ENCODE measurements at places on chromosomes 7 and 10. TPM values are rescaled to one million over a fixed set of nuclear protein-coding genes. Genes with fewer than 3 reads are reported as not detected.
A peak's percentile ranks its signal among the peaks of the same experiment; 100 is the strongest.

DNA sequence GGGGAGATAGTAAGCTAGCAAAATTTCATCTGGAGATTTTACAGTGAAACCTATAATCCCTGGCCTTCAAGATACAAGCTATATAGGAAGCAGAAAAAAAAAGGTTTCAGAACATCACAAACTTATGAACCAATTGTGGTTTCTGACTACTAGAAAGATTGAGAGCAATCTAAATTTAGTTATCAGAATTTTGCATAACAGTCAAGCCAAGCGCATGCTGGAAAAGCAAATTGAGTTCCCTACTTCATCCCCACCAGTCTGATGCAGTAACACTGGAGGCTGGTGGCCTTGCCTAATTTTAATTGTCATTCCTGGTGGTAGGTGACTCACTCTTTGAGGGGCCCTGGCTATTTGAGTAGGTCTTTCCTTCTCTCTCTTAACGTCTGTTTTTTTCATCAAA, 46.3 kb upstream of the ELMO1 start:
- DNase-seq: no peak

DNA sequence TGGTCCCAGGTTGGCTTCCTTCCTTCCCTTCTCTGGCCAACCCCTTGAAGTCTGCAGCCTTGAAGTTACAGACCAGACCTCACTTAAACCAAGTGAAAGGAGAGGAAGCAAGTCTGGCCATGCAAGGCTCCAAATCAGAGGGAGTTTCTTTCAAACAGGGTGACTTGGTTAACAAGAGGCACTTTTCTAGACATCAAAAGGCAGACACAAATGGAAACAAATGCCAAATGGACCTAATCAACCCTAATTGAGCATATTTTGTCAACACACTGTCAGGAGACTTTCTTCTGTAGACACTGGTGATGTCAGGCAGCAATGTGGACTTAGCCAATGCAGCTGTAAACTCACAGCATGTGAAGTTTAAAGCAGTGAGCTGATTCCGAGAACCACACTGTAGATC, 282.7 kb upstream of the FZD8 start:
- DNase-seq: peak; percentile 56

The ANKRD30A gene
- polyA plus RNA-seq: not detected

GRCh38 chr7:44978511-44979366, at the start of gene MYO1G:
Gene MYO1G, minus strand, starts transcription at chr7:44979015. Its CDS starts 54 bp downstream, at chr7:44978961.
- DNase-seq: no peak

GRCh38 chr10:71769279-71769823, 4.0 kb downstream of the VSIR start:
- DNase-seq: no peak

- no peak for DNase-seq
Measured at GRCh38 chr7:90568213-90568612, 27.9 kb upstream of the CDK14 start.

The ASNS gene
- polyA plus RNA-seq: 10.8 TPM

GRCh38 chr7:2956076-2956475, 87.6 kb downstream of the CARD11 start:
- DNase-seq: no peak

- no peak for DNase-seq
Measured at GRCh38 chr10:5584895-5585516, 60.2 kb downstream of the CALML3 start.

GRCh38 chr7:142603870-142604448, 145.3 kb upstream of the PRSS1 start:
- peak; percentile 56 for DNase-seq

The BHLHA15 gene
- polyA plus RNA-seq: 0.35 TPM

DNA sequence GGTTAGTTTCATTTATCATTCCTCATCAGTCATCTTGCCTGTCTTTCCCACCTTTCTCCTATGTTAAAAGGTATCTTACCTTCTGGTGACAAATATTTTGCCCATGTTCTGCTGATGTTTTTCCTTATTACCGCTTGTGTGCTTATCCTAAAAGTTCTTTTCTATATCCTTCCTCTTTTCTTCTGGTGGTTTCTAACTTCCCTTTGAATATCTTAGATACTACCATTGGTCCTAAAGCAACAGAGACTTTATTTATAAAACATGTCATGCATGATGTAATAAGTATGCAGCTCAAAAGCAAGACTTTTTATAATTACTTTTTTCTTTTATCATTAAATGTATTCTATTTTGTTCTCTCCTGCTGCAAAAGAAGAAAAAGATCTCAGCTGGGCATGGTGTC, 24.8 kb downstream of the TBC1D12 start:
- no peak for DNase-seq

DNA sequence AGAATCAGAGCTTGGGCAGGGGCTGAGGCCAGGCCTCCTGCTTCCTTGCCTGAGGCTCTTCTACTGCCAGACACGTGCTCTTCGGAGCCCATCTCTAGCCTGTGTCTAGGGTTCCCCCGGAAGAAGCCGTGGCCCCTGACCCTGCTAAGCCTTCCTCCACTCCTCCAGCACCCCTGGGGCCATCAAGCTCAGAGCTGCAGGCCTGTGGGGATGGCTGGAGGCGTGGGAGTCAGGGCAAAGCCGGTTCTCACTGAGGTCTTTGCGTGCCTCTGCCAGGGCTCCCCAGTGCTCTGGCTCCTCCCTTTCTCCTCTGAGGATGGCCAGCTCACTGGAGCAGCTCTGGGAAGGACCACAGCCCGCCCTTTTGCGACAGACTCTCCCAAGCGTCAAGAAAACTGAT, 34.4 kb downstream of the GHRHR start:
- DNase-seq: peak; percentile 33

GRCh38 chr10:97333601-97334369, 744 bp downstream of the FRAT2 start:
- DNase-seq: peak; percentile 53

DNA sequence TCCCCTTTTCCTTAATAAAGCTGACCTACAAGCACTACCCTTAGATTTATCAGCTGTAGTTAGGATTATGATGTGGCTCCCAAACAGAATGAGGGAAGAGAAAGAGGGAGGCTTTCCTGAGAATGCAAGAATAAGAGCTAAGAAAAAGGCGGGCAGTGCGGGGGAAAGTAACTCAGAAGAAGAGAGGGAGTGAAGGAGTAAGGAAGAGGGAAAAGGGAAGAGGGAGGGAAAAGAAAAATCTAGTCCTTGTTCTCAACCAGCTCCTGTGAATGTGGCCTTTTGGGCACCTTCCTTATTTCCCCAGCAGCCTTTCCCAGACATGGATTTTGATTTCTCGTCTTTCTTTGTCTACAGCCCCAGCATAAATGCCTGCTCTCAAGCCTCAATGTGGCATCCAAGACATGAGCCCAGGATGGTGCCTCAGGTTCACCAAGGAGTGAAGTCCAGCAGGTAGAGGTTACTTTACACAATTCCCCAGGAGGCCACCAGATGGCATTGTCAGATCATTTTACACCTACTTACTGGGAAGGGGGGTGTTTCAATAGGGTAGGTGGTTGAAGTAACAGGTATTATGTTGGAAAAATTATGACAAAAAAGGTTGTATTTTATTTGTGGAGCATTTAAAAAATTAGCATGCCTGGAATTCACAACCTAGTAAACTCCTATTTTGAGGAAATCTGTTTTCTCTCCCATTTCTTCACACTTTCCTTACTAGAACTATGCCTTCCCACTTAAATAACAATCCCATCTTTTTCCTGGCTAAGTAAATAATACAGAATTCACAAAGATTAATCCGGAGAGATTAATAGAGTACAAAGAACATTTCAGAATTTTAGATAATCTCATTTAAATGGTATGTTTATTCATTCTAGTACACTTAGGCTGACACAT, 106.5 kb downstream of the HTR7 start:
- DNase-seq: peak; percentile 22

The TAS2R41 gene
- not detected for polyA plus RNA-seq

The SCART1 gene
- 1.4 TPM for polyA plus RNA-seq

GRCh38 chr7:101835136-101835535, 17.7 kb downstream of the CUX1 start:
- no peak for DNase-seq

GRCh38 chr7:38558761-38559345, 72.3 kb downstream of the AMPH start:
- DNase-seq: peak; percentile 11

The NKX2-3 gene
- 0.71 TPM for polyA plus RNA-seq

- DNase-seq: peak; percentile 51
Measured at GRCh38 chr10:22742678-22743077, 28.3 kb upstream of the PIP4K2A start.

The GRK5 gene
- polyA plus RNA-seq: 26.5 TPM

The HMX3 gene
- not detected for polyA plus RNA-seq

The OR6B1 gene
- polyA plus RNA-seq: not detected

The AEBP1 gene
- polyA plus RNA-seq: 142 TPM

GRCh38 chr7:128373606-128374005, 12.1 kb upstream of the PRRT4 start:
- DNase-seq: no peak

The STEAP4 gene
- 4.4 TPM for polyA plus RNA-seq

The CFAP46 gene
- polyA plus RNA-seq: 1.1 TPM

The OR2A7 gene
- polyA plus RNA-seq: 1.2 TPM

The ZSWIM8 gene
- 58.9 TPM for polyA plus RNA-seq

GRCh38 chr7:77933394-77933793, 134.8 kb downstream of the PHTF2 start:
- no peak for DNase-seq

- DNase-seq: no peak
Measured at GRCh38 chr7:105587909-105588635, 6.8 kb upstream of the EFCAB10 start.

Data from muscle of leg (tissue), 16 donors.